Ureter (tissue), 1 donor: ENCODE measurements at places on chromosomes 12 and 14. TPM values are rescaled to one million over a fixed set of nuclear protein-coding genes. Genes with fewer than 3 reads are reported as not detected.

The TAS2R19 gene
- 14.2 TPM for total RNA-seq

The ALDH1L2 gene
- 19.1 TPM for total RNA-seq

The XRCC3 gene
- total RNA-seq, result 15.7 TPM

The KLRF1 gene
- 0.42 TPM for total RNA-seq

The ERBB3 gene
- total RNA-seq, result 129 TPM

The SMCO3 gene
- total RNA-seq, result not detected

The PPP4R3A gene
- total RNA-seq, result 110 TPM

The CPNE8 gene
- 20.4 TPM for total RNA-seq

The SLC6A15 gene
- total RNA-seq, result 0.31 TPM

The LIN7A gene
- 7.2 TPM for total RNA-seq

The NYNRIN gene
- total RNA-seq, result 32.7 TPM

The ADGRD1 gene
- 80.2 TPM for total RNA-seq

The FAM90A1 gene
- total RNA-seq, result 0.65 TPM

The KRT85 gene
- not detected for total RNA-seq

The KRT1 gene
- total RNA-seq, result not detected

The RCOR1 gene
- total RNA-seq, result 21.9 TPM

The CLEC4D gene
- total RNA-seq, result not detected

The FBXW8 gene
- 32.0 TPM for total RNA-seq

The KERA gene
- not detected for total RNA-seq

The KCNMB4 gene
- total RNA-seq, result 0.44 TPM

The OTOGL gene
- total RNA-seq, result 0.57 TPM

The ACSM4 gene
- total RNA-seq, result not detected

The TAS2R50 gene
- 7.2 TPM for total RNA-seq

The SYCP3 gene
- not detected for total RNA-seq

The KRT82 gene
- not detected for total RNA-seq

The MYRFL gene
- not detected for total RNA-seq

The KRT7 gene
- total RNA-seq, result 2,511 TPM

The HPD gene
- total RNA-seq, result 3.1 TPM

The KRT79 gene
- not detected for total RNA-seq

The AGAP2 gene
- 2.8 TPM for total RNA-seq

The FAM177A1 gene
- 56.0 TPM for total RNA-seq

The SDR9C7 gene
- total RNA-seq, result not detected

The LRTM2 gene
- total RNA-seq, result not detected

The SERPINA10 gene
- not detected for total RNA-seq

The PLEKHD1 gene
- total RNA-seq, result 0.10 TPM

The NGB gene
- total RNA-seq, result not detected

The LRRC43 gene
- total RNA-seq, result 0.86 TPM

The TEX52 gene
- total RNA-seq, result not detected

The TSPAN11 gene
- total RNA-seq, result 3.4 TPM

The LEMD3 gene
- total RNA-seq, result 27.5 TPM

The NPFF gene
- not detected for total RNA-seq

The TOMM20L gene
- not detected for total RNA-seq

The ACVRL1 gene
- 46.8 TPM for total RNA-seq

The RNASE3 gene
- not detected for total RNA-seq

The KRT3 gene
- total RNA-seq, result not detected

The TMCC3 gene
- total RNA-seq, result 10.1 TPM

The DAO gene
- not detected for total RNA-seq

The NPAS3 gene
- 2.3 TPM for total RNA-seq
